HEK293T (cell line): ENCODE measurements at places on chromosomes 2 and 18.

DNA sequence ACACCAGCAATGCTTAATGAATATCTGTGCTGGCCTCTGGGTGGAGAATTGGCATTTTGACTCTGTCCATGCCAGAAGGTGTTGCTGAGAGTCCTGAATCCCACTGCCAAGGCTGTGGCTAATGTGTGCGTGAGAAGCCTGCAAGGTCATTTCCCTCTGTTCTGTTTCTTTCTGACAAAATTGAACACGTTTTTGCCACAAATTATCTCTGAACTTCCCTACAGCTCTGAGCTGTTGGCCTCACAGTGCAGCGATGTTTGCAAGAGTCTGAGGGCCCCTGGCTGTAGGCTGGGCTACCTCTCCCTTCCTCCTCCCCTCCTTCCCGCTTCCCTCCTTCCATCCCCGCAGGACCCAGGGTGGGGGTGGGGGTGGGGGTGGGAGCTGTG is 154.1 kb upstream of the HS6ST1 start:
- no peak for DNase-seq

DNA sequence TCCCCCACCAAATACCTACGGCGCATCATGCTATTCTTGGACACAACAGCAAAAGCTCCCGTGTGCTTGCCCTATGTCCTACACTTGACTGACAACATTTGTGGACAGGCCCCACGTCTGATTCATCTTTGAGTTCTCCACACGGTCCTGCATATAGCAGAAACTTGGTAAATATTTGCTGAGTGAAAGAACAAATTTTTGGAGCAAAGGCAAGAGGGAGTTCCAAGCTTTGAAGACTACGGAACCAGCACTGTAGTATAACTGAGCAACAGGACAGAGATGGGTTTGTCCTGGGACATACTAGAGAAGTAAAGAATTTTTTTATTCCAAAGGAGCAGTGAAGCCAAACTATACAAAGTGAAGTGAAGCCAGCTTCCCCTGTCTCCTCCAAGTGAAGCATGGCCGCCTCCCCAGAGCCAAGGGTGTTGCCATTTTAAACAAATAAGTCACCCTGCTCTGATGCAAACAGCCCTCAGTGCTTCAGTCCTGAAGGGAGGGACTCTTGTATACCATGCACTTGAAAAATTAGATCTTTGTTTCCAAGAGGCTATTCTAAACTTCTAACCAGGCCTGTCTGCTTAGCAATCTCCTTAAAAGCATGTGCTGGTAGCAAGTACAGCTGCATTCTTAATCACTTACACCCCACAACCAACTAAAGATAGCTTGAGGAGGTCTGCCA is 35.9 kb downstream of the SPRED2 start:
- DNase-seq = no peak

DNA sequence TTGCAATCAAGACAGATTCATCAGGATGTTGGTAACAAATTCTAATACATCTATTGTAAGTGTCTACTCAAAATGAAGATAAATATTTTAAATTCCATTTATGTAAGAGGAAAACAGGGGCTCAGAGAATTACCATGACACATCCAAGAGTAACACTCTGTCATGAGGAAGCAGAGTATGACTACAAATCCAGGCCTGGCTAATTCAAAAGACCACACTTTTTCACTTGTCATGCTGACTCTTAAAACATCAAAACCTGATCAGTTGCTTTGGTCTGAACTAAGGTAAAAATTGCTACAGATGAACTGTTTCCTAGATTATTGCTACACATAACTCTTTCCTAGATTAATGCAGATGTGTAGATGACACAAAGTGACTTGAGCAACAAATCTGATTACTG is 880.6 kb downstream of the TSN start:
- no peak for DNase-seq

GRCh38 chr2:111912547-111912946 is 14.1 kb downstream of the MERTK start:
- no peak for DNase-seq

DNA sequence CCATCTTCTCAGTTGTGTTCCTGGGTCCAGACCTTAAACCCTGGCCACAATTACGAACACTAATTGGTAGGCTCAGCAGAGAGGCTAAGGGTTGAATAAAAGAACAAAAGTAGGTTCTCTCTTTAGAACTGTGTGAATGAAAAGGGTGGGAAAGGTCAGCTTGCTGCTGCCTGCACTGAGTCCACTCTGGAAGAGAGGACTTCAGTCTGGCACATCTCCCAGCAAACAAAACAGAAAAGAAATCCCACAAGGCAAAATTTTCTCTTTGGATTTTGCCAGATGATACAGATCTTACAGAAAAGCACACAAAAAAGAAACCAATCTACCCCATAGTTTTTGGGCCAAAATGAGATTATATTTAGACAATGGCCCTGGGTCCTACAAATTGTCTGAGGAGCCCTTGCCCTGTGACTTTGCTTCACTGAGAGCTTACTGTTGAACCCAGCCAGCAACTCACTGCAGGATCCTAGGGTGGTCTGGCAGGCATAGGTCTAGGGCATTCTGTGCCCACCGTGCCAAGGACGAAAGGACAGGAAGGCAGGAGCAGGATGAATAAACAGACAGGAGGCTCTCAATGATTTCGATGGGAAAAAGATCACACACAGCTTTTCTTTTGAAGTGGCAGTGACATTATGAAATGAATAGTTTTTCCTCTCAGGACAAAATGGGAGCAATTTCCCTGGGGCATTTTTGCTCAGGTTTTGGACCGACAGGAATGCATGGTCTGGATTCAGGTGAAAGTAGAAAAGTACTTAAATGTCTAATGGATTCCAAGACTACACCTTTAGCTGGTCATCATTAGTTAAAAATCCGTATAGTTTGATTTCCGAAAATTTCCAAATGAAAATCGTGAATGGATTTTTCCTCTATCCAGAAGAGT is 68.4 kb upstream of the STAM2 start:
- no peak for DNase-seq

GRCh38 chr2:27149570-27150405 is 984 bp downstream of the TCF23 start:
- no peak for DNase-seq

DNA sequence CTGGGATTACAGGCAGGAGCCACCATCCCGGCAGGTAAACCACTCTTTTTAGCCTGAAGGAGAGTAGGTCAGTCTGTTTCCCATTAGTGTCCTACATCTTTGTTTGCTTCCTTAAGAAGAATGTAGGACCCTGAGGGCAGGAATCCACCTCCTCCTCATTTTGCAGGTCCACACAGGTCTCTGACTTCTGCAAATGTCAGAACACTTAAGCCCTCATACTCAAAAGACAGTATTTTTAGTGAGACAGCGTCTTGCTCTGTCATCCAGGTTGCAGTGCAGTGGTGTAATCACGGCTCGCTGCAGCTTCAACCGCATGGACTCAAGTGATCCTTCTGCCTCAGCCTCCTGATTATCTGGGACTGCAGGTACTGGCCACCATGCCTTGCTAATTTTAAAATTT is 9.3 kb downstream of the PSTPIP2 start:
- no peak for DNase-seq

DNA sequence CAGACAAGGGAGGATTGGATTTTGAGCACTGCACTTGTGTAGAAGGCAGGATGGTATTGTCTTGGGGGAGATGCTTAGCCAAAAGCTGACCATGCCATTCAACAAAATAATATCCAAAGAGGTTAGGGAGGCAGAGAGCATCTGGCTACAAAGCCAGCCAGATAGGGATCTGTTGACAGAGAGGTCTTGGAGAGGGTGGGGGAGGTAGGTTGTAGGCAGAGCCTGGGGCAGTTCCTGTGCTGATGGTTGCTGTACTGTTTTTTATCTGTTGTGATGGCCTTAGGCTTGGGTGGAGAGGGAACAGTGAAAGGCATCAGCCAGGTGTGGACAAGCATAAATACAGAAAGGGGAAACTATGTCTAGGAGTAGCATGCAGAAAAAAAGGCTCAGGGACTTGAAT is 100.9 kb downstream of the AQP4 start:
- no peak for DNase-seq

DNA sequence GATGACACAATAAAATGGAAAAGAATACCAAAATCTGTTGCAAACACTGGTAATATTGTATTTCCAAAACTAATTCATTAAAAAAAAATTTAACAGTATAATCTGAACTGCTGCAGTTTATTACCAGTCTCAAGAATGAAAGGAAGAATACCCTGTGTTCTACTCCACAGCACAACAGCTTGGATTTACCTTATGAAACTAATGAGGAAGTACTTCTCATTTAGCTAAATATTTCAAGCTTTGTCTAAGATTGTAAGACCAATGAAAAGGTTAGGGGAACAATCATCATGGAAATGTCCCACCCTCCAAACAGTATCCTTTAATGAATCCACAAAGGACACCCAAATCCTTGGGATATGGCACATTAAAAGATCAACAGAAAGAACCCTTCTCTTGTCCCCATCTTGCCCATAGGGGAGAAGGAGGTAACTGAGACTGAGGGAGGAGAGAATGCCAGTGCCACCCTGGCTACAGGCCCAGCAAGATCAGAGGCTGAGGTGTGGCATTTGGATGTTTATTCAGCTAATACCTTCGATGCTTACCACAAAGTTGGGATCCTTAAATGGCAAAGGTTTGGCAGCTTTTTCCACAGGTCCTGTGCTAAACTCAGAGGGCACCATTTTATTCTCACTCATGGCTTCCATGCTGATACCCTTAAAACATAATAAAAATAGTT is 17.7 kb downstream of the INO80C start:
- no peak for DNase-seq

GRCh38 chr18:41153871-41154270 is 801.2 kb upstream of the PIK3C3 start:
- DNase-seq = no peak

DNA sequence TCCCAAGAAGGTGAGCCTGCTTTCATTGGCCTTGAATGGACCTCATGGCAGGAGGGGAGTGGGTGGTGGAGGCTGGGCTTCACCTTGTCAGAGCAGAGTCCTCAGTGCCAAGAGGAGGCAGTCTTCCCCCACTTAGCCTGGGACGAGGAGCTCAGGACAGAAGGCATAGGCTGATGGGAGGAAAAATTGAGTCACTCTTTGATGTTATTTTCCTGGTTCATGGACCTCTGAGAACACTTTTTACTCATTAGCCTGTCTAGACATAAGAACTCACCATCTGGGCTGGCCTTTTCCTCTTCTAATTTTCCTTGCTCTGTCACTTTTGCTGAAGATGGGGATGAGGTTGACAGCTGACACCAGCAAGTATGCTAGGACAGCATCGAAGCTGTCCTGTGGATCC is 225.7 kb upstream of the TNP1 start:
- DNase-seq = no peak

DNA sequence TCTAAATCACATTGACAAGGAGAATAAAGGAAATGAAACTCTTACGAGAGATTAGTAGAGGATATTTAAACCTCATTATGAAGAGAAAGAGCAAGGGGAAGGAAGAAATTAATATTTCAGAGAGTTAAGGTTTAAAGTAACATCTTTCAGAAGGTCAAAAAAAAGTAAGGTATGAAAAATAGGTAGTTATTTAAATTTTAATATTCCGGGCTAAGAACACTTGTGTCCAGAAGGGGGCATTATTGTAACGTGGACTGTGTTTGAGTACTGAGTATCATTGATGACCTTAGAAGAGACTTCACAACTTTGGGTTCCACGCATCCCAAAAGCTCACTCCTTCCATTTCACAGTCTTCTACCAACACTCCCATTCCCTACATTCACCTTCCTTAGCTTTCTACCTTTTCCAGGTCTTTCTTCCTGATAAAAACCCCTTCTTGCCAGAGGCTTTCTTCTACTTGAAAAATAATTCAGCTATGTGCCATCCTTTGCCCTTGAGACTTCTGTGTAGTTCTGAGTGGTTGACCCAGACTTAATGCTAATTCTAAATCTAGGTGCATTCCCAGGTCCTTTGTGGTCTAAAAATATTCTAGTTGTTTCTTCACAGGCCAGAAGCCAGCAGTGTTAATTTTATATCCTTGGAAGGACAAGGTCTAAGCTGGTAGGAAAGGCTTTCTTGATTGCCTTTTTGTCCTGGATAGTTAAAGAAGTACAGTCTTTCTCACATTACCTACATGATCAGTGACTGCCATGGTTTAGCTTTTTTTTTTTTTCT is 16.5 kb downstream of the DYNC1I2 start:
- peak; percentile 26 for DNase-seq

DNA sequence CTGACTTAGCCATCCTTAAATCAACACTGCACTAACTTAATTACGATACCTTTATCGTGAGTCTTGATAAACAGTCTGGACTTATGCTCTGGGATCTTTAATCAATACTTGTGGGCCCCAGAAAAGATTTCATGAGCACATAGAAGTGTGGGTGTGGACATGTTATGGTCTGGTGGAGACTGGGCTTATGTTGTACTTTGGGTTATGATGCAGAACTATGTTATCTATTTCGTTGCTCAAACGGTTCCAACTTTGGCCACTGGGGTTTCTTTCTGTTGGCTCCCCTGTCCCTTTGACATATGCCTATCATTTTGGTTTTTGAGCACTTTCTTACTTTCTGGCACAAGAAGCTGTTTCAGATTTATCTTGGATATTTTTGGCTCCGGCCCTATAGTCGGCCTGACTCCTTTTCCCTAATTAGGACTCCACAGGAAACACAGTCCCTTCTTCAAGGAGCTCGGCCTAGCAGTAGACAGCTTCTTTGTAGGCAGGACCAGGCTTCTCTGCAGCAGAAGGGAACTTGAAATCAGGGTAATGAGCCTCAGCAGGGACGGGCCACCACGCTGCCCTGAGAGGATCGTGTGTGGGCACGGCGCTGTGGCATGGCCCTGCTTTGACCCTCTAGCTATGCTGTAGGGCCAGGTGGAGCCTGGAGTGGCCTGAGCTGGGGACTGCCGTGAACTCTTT is 54.6 kb upstream of the TXNDC2 start:
- no peak for DNase-seq

DNA sequence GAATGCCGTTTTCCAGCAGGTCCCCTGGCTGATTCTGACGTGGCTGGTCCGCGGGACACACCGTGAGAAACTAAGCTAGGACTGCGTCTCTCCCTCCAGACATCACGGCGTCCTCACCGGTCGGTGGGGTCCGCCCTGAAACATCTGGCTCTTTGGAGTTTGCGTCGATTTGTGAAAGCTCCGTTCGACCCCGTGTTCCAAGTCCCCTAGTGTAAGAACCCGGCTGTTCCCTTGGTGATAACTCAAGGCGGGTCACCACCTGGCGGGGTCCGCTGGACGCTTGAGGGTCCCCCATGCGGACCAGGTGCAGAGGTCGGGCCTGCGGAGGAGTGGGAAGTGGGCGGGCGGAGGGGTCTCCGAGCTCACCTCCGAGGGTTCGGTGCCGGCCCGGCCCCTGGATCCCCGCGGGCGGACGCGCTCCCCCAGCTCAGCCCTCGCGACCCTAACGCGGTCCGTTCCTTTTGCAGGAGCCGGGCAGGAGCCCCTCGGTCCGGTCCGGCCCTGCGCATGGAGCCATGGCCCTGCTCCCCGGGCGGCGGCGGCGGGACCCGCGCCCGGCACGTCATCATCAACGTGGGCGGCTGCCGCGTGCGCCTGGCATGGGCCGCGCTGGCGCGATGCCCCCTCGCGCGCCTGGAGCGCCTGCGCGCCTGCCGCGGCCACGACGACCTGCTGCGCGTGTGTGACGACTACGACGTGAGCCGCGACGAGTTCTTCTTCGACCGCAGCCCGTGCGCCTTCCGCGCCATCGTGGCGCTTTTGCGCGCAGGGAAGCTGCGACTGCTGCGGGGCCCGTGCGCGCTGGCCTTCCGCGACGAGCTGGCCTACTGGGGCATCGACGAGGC is 65.6 kb downstream of the KCNG2 start:
- no peak for DNase-seq
